ENCODE measurements at places on chromosomes 7 and 10.

GRCh38 chr10:36717118-36717517 lies 408.3 kb upstream of the ANKRD30A start:
- no peak for DNase-seq

DNA sequence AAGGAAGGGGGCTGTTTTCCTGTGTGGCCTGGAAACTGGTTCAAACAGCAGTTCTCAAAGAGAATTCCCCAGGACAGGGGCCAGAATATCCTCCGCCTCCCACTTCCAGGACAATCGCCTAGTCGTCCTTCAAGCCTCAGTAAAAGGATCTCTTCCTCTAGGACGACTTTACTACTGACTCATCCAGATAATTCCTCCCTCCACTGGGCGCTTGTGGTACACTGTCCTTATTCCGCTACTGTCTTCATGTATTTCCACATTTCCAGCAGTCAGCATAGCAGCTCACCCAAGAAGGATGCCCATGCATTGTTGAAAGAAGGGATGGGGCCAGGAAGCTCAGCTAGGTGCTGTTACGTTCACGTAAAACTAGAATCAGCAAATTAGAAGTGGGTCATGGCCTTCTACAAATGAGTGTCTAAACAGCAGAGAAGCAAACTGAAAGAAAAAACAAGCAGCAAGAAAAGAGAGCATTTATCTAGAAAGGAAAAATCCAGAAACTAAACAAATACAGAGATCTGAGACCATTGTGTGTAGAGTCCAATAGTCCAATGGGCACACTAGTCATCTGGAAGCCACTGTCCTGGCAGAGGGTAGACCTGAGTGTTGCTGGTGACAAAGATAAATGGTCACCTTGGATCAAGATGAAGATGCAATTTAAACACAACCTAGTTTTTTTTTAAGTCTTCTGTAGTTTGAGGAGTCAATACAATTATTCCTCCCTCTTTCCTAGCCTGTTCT lies 26.3 kb downstream of the CLRN3 start:
- no peak for DNase-seq

- DNase-seq: peak; percentile 45
Measured at GRCh38 chr10:120460776-120461175, 3.7 kb downstream of the PLPP4 start.

DNA sequence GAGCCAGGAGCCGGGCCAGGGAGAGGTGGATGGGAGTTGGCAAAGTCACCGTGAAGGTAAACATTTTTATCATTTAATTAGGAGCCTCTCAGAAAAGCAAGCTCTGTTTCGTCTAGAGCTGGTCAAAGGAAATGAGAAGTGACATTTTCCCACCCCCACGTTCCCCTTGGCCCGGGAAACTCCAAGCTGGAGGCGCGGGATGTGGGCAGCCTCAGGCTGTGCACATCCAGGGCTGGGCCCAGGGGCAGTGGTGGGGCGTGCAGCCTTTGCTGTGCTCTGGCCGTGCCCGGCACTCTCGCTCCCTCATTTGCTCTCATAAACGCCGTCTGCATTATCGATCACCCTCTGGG lies 135.6 kb upstream of the RET start:
- DNase-seq: no peak

DNA sequence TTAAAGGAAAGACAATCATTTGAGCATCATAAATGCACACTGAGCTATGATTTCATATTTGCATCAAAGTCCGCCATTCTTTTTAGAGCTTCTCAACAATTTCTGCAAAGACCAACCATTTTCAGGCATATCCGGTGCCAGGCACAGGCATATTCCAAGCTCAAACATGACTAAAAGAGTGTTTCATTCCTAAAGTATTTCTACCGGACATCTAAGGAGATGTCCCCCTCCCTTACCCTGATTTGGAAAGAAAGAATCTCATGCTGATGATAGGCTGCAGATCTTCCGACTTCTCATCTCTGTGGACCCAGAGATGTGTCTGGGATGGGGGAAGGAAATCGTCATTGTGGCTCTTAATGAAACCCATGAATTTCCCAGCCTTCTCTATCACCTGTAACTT lies 600.5 kb upstream of the MGMT start:
- DNase-seq: no peak

DNA sequence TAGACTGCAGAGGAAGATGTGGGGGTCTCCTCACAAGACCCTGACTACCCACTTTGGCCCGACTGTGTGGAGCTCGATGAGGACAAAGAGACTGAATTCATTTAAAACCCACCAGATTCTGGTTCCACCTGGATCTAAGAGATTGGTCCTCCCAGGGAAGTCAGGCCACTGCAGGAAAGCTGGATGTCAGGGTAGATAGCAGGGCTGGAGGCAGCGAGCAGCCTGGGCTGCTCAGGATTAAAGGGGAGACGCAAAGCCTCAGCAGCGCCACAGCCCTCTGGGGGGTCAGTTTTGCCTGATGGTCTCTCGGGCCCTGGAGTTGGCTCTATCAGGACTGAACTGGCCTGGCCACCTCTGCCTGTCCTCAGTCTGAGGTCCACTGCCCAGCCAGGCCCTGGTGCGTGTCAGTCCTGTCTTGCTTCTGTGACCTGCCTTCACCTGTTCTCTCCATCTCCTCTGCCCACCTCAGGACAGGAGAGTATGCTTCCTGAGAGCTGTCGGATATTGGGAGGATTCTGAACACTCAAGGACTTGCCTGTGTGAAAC lies 12.2 kb upstream of the KLRG2 start:
- DNase-seq: no peak

DNA sequence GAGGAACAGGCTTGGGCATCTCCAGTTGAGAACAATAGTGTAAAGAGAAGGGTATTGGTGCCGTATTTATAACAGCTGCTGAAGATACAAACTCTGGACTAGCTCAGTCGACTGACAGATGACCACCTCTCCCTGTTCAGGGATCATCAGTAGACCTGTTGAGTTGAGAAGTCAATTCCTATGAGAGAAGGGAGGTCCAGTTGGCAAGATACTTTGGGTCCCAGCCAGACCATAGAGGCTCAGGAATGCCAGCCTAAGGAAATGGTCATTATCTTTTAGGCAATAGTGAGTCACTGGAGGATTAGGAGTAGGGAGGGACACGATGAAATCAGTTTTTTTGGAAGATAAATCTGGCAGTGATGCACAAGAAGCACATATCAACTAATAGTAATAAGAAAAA lies 202.9 kb downstream of the TRIL start:
- no peak for DNase-seq

- DNase-seq: no peak
Measured at GRCh38 chr10:98349508-98349922, 65.5 kb downstream of the PYROXD2 start.

GRCh38 chr10:52194191-52194590 lies 119.9 kb upstream of the DKK1 start:
- DNase-seq: no peak
